ENCODE measurements at places on chromosomes 6 and 20.

- ATAC-seq: no peak
These were observed 38.2 kb upstream of the SUPT3H start for GRCh38 chr6:45415788-45416518.

DNA sequence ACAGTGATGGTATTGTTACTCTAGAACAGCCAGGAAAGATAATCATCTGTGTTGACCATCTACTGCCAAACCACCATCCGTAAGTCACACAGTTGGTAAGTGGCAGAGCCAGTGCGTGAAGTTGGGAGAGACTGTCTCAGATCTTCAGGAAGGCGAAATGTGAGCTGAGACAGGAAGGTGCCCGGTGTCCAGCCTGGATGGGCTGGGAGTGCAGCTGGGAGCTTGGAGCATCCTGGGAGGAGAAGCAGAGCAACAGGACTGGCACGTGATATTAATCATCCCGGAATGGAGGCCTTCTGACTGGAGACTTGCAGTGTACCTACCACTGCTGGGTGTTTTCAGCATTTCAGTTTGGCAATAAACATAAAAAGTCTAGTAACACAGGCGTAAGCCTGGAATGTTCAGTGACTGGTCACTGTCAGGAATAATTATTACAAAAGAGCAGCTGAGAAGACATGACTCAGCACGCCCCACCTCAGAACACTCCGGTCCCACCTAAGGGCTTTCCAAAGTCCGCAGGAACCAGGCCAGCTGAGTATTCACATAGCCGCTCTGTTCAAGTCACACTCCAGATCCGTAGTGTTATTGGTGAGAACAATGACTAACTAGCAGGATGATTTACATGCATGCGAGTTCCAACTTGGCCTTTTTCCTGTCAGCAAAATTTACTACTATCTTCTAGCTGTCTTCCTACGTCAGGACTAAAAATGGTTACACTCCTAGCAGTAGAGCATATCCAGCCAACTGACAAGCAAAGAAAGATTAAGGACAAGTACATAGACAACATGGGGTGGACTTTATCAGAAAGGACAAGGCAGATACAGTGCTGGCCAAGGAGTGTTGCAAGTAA, 45.1 kb upstream of the PNRC1 start:
- ATAC-seq: no peak

GRCh38 chr6:131782764-131783163, 25.1 kb upstream of the ENPP1 start:
- no peak for ATAC-seq

- ATAC-seq: no peak
These were observed 106.5 kb upstream of the NT5E start for GRCh38 chr6:85343428-85343827.

DNA sequence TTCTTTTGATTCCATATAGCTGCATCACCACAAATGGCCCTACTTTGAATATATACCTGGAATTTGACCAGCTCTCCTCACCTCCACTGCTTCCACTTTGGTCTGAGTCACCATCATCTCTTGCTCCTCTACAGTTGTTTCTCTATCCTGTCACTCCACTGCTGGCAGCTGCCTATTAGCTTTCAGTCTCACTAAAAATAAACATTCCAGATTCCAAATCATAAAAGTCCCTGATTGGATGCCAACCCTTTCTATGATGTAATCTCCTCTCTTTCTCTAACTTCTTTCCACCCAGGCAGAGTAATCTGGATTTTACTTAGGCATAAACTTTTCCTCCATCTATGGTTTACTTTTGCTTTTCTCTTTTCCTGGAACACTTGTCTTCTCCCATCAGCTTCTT, 49.1 kb downstream of the RFPL4B start:
- ATAC-seq: no peak

- ATAC-seq: no peak
These were observed 37.3 kb upstream of the BPIFA2 start for GRCh38 chr20:33130568-33131061.

- no peak for ATAC-seq
These were observed 36.7 kb upstream of the RIPOR2 start for GRCh38 chr6:24972311-24972958.

DNA sequence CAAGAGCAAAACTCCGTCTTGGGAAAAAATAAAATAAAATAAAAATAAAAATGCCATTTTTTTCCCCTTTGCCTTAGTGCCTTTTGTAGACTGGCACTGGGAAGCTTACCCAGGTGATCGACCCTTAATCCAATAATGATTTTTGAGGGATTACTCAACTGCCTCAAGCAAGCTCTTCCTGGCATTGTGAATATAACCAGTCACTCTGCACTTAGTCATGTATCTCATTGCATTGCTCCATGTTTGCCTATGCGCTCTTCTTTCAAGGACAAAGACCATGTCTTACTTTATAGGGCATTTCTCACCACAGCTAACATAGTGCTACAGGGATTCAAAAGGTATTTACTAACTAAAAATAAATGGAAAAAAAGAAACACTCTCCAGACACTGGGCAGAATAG, 13.0 kb downstream of the GFOD1 start:
- ATAC-seq: no peak

GRCh38 chr6:148530976-148531375, 188.3 kb downstream of the SASH1 start:
- ATAC-seq: no peak

DNA sequence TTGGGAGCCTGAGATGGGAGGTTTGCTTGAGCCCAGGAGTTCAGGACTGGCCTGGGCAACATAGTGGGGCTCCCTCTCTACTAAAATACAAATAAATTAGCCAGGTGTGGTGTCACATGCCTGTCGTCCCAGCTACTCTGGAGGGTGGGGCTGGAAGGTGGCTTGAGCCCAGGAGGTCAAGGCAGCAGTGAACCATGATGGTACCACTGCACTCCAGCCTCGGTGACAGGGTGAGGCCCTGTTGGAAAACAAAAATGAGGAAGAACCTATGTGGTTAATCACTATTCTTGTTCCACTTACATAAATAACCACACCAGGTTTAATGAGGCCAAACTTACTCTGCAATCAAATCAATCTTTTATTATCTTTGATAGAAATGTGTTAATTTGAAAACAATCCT, 5.4 kb downstream of the PPDPF start:
- no peak for ATAC-seq

- no peak for ATAC-seq
These were observed 26.3 kb upstream of the DNAAF9 start for GRCh38 chr20:3433744-3434143.

GRCh38 chr6:30136570-30137286, 788 bp downstream of the TRIM40 start:
- ATAC-seq: peak; percentile 37

GRCh38 chr6:35626401-35626800, 62.3 kb downstream of the FKBP5 start:
- no peak for ATAC-seq

DNA sequence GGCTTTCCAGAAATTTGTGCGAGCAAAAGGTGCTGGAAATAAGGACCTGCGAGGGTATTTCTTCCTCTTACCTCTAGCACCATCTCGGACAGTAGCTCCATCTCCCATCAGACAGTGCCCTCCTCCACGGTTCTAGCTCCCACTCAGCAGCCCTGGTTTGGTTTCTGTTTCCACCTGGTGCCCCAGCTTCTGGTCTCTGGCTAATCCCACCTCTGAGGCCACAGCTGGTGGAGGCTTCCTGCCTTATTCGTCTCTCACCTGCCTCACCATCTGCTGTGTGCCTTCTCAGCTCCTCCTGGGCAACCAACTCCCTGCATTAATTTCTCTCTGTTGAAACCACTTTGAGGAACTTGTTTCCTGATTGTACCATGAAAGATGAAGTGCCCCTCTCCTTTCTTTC, 162.4 kb upstream of the CDYL start:
- ATAC-seq: no peak

DNA sequence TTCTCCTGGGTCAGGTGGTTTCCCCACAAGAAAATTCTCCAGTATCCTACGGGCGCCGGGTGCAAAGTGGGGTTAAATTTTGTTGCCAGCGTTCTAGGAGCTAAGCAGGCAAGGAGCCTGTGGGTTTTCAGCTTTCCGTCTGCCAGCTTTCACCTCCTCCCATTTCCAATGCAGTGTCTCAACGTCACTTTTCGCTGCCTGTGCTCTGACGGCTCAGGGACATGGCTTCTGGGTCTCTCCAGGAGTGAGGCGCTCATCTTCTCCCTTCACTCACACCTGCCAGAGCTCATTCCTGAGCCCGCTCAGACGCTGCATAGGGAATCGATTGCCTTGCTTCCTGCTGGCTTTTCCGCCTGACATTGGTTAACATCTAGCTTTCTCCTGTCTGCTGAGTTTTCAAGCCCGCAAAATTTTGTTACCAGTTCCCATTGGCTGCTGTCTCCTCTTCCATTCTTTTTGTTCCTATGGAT, 7.3 kb upstream of the NAA20 start:
- no peak for ATAC-seq

DNA sequence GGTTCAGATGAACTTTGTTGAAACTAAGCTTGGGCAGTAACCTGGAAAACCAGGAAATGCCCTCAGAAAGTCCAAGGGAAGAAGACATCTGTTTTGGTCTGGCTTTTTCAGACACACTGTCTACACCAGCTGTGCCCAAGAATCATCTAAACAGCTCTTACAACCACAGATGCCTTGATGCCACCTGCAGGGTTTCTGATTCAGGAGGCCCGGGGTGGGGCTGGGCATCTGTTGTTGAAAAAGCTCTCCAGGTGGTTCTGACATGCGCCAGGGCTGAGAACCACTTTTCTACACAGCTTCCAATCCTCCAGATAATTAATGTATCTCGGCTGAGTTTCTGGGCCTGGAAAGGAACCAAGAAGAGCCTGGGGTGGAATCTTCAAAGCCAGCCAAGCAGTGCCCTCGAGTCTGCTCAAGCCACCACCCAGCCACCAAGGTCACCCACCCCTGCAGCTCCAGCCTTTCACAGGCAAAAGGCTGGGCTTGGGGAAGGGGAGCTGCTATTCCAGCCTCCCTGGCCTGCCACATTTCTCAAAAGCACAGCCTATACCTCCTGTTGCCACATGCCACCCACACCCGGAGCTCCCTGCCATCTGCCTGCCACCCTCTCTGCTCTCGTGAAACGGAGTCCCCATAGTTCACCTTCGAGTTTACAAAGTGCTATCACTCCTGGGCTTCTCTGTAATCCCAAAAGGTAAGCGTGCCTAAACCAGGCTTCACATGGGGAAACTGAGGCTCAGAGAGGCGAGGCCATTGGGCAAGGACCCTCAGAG, 9.4 kb downstream of the MDGA1 start:
- no peak for ATAC-seq

DNA sequence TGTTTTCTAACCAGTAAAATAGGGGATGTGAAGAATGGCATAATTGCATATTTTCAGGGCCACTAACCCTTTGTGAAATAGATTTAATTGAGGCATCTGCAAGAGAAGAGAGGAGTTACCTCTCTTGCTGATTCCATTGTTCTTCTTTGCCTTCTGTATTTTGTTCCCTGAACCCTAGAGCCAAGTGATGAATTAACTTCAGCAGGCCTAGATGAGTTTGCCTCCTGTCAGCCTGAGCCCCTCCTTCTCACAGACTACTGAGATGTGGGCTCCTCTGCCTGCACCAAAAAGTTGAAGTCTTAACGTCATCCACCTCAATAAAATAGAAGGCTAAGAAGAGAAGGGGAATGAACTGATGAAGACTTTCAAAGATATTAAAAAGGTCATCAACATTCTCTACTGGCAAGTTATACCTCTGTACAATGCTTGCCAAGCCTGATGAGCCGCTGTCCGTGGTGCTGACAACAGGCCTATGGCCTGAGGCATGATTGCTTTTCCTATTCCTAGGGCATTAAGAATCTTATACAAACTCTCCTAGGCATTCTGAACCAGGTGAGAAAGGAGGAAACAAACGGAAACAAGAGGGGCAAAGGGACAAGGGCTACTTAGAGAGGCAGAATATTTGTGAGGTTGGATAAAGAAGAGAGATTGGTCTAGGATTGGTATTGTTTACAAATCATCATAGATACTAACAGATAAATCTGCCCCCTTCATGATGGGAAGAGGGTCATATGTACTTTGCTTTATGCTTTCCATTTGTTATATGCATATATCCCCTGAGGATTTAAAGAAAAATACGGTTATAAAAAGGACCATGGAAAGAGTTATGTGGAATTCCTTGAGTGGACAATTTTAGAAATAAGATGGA, 46.8 kb downstream of the CD24 start:
- no peak for ATAC-seq

GRCh38 chr20:14925300-14925699, 587.9 kb upstream of the FLRT3 start:
- ATAC-seq: no peak

GRCh38 chr6:1787894-1788293, 178.2 kb downstream of the FOXC1 start:
- no peak for ATAC-seq

GRCh38 chr6:31652925-31653724, 664 bp upstream of the BAG6 start:
- peak; percentile 65 for ATAC-seq

- ATAC-seq: no peak
These were observed 70.6 kb downstream of the MTHFD1L start for GRCh38 chr6:150936021-150936555.

- ATAC-seq: no peak
These were observed 246.8 kb downstream of the QKI start for GRCh38 chr6:163661272-163661671.

GRCh38 chr20:4225745-4226144, 210.4 kb upstream of the RNF24 start:
- no peak for ATAC-seq

DNA sequence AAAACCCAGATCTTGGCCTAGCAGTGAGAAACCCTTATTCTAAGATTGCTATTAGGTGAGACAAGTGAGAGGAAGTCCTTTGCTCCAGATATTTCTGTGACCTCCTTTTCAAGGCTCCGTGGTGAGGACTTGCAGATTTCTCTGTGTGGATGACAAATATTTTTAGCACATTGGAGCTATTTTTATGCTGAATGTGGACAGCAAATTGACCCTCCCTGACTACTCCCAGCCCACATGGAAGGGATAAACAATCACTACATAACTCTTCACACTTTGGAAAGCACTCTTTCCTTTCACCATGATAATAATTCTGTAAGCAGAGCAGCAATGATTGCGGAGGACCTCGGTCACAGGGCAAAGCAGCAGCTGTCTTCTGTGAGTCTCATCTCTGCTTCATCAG, 88.0 kb upstream of the ADGRF1 start:
- ATAC-seq: no peak

DNA sequence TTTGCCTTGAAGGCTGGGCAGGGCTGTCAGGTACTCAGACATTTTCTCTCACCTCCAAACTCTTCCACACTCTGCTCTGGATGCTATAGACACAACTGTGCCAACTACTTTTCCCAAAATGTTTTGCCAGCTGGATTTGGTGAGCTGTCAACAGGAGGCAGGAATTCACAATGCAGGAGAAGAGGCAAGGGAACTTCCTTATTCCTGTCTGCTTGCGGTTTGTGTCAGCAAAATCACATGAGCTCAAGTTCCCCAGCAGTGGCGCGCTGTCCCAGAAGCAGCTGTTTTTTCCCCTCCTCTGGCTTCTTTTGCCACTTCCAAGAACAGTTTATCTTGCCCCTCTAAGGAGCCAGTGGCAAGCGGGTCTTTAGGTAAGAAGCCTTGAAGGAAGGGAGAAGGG, 608.2 kb downstream of the PRKN start:
- no peak for ATAC-seq

All from activated T-helper 17 cell treated with anti-CD3 and anti-CD28 coated beads, Interleukin-2, amount 50 U/mL, for 72 hours (primary cell).